Naive thymus-derived CD4-positive, alpha-beta T cell (primary cell): ENCODE measurements at places on chromosomes 4 and X.

DNA sequence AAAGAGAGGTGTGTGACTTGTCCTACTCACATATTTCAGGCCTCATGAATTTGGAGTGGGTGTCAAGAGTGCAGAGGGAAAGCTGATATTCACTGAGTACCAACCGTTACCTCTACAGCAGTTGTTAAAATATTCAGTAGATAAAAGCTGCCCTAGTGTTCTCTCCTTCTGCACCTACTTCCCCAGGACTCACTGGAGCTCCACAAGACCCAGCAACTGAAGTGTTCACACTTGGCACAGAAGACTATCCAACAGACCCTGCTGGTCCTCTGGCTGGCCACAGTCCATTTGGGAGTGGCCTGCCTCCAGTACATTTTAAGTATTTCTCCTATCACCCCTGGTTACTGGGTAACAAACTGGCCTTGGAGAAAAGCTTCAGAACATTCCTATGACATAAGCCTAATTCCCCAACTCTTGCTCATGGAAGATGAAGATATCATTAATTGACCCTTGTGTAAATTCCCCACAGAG, 70.8 kb downstream of the PPARGC1A start:
- DNase-seq: no peak

GRCh38 chrX:151735219-151735618, 673 bp downstream of the CNGA2 start:
- DNase-seq: no peak

GRCh38 chr4:154989511-154989910, 208.4 kb downstream of the RBM46 start:
- no peak for DNase-seq

- no peak for DNase-seq
Measured at GRCh38 chr4:6730603-6731317, 14.8 kb downstream of the BLOC1S4 start.

DNA sequence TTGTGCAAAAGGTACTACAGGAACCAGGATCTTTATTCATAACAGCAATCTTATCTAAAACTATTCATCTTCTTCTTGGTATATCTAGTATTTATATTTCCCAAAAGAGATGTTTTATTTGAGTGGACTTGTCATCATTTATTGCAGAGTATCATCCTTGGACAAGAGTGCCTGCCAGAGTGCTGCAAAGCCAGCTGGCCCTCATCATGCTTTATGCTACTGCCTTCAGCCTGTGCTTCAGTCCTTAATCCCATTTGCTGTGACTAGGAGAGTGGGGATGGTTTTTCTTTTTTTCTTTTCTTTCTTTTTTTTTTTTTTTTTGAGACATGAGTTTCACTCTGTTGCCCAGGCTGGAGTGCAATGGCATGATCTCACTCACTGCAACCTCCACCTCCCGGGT, 33.5 kb upstream of the ELF2 start:
- DNase-seq: no peak

DNA sequence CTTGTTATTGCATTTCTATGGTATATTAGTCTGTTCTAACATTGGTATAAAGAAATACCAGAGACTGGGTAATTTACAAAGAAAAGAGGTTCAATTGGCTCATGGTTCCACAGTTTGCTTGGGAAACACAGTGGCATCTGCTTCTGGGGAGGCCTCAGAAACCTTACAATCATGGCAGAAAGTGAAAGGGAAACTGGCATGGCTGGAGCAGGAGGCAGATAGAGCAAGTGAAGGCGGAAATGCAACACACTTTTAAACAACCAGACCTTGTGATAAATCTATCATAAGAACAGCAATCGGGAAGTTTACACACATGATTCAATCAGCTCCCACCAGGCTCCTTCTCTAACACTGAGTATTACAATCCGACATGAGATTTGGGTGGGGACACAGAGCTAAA, 346.6 kb upstream of the GNPDA2 start:
- DNase-seq: no peak

DNA sequence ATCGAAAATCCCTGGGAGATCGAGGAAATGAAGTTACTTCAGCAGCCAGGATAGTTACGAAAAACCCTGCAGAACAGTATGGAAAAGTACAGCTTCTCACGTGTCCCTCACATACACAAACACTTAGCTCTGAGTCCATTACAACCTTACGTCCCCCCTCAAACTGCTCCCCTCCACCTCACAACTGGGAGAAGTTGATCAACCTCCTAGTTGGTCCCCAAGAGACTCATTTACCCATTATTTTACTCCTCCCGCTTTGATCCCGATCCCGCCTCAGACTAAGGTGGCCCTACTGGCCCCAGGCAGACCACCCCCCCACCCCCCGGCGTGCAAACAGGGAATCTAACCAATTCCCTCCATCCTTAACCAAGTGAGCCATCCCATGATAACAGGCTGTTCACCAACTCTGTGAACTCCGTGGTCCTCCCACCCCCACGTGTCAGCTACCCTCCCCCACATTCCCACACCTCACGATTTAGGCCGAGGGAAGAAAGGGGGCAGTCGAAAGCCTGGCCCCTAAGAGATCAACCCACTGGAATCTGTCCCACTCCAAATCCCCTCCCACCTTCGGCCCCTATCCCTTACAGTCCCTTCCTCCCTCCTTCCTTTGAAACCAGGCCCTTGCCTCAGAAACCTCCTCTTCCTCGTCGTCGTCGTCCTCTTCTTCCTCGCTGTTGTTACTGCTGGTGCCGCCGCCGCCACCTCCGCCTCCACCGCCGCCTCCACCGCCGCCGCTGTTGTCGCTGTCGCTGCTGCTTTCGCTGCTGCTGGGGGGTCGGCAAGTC, 755 bp downstream of the ANKRD17 start:
- DNase-seq: peak; percentile 15

- DNase-seq: no peak
Measured at GRCh38 chr4:37058826-37059225, 185.7 kb upstream of the NWD2 start.

DNA sequence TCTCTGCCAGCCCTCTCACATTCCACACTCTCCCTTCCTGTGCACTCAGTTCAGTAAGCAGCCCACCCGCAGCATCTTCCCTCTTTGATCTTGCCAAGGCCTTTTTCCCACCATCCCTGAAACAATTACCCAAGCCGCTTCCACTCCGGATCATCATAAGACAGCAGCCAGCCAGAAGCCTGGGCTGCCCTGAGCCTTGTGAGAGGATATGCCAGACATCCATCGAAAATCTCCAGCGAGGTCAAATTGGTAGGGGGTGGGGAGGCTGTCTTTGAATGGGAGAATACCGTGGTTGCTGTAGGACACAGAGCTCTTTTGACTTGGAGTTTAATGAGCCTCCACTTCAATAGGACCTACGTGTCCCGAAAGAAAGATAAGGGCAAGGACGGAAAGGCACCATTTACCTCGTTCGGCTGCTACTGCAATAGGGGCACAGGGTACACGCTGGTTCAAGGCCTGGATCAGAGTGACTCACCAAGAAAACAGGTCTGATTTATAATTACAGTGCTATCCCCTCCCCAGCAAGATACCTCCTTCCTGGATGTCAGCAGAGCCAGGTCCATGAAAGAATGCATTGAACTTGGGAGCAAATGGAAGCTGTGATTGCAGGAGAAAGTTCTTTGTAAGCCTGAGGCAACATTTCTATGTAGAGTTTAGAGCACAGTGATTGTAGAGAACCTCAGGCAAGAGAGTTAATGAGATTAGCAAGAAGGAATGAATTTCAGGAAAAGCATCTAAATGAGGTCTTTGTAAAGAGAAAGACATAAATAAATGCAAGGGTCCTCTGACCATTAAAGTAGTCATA, 39.5 kb downstream of the AMOT start:
- DNase-seq: no peak
